Frontal cortex (tissue), 4 donors: ENCODE measurements at places on chromosomes 7 and 10. TPM values are rescaled to one million over a fixed set of nuclear protein-coding genes. Genes with fewer than 3 reads are reported as not detected.

GRCh38 chr10:69757553-69758309 is 44.0 kb upstream of the COL13A1 start:
- DNase-seq, result no peak

The ANKRD1 gene
- total RNA-seq, result not detected

GRCh38 chr7:114791771-114792170 is 130.1 kb upstream of the MDFIC start:
- DNase-seq, result no peak

The WNT2 gene
- total RNA-seq, result 0.41 TPM

DNA sequence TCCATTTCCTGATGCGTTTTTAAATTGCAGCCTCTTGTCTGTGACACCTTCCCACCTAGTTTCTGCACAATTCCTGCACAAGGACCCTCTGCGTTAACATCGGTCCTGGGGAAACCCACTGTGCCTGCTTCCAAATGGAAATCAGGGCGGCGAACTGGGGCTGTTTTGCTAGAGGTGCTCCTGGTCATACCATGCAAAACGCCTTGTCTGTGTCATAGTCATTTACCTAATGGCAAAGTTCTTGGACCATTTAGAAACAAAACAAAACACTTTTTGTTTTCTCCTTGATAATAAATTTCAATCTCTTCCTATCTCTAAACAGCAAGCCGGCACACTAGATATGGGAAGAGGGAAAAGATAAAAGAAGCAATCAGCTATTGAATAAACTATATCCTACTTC is 206.9 kb upstream of the KLF14 start:
- no peak for DNase-seq

- DNase-seq, result no peak
These were observed 501 bp downstream of the TFPI2 start for GRCh38 chr7:93890041-93890463.

DNA sequence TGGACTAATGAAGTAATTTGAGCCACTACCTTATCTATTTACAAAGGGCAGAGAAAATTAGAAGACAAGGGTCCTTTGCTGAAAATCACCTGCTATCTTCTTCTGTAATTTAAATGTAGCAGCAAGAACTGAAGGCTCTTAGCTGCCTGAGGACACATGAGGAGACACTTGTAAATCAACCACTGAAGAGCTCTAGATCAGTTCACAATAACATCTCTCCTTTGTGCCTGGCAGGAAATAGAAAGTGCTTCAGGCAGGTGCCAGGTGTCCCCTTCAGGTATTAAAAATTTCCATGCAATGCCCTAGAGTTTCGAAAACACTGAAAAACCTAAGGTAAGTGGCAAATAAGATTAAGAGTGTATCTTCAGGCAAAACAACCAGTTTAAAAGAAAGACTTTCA is 474.6 kb downstream of the GRM8 start:
- no peak for DNase-seq

DNA sequence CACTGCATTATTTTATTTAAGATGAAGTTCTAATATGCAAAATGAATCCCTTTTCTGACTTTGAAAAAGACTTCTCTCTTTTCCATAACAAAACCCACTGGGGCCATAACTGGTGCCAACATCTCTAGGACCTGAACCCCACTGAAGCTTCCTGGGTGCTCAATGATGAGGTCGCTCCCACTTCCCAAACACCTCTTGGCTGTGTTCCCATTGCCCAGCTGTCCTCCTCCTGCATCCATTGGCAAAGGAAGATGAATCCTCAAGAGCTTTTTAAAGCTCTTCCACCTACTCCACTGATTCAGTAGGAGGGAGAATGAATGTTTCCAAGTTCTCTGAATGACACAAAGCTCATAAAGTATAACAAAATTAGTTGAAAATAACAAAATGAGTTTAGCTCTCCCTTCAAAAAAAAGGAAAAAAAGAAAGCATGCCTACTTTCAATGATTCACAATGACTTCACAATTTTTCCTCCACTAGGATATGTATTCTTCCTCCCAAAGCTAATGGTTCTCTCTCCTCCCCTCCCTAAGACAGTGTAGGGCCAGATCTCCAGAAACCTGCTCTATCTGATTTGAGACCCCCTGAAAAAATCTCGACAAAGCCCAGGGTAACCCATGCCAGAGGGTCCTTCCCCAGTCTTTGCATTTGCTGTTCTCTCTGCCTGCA is 64.8 kb downstream of the SORBS1 start:
- DNase-seq, result no peak

GRCh38 chr10:571166-571565 is 118.3 kb downstream of the DIP2C start:
- no peak for DNase-seq

DNA sequence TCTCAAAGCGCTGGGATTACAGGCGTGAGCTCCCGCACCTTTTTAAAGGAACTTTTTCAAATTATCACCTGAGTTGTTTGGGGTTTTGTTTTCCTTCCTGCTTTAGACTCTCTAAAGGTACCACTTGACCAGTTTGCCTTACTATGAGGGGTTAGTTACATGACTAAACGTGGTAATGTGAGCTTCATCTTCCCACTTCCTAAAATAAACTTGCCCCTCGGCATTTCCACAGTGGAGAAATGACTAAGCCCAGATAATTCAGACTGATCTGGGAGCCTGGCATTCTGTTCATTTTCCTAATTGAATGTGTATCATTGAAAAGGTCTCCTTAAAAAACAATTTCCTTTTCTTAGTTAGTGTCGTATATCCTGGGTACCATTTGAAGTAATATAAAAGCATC is 163.4 kb downstream of the PLXDC2 start:
- DNase-seq, result no peak

- DNase-seq, result no peak
These were observed 31.5 kb downstream of the HIF1AN start for GRCh38 chr10:100567249-100567648.

The NME8 gene
- not detected for total RNA-seq

DNA sequence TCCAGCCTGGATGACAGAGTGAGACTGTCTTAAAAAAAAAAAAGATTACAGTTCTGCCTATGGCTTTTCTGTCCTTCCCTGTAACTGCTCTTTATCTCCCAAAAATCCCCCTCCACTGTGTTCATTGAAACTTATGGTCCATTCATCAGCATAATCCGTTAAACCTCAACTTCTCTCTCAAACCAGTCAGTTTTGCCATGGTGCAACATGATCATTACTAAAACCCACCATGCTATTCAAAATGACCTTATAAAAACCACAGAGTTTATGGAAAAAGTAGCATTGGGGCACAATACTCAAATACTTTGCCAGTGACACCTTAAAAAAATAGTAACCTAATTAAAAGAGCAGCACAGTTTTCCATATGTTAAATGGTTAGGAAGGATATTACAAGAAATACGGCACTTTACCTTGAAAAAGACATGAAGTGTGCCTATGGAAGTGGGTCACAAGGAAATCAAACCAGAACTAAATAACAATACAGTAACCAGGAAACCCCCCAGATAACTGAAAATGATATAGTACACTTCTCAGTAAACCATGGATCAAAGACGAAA is 74.0 kb upstream of the ST8SIA6 start:
- DNase-seq, result no peak

The GPNMB gene
- 3.7 TPM for total RNA-seq

- DNase-seq, result no peak
These were observed 22.9 kb upstream of the IFIT2 start for GRCh38 chr10:89278900-89279392.

DNA sequence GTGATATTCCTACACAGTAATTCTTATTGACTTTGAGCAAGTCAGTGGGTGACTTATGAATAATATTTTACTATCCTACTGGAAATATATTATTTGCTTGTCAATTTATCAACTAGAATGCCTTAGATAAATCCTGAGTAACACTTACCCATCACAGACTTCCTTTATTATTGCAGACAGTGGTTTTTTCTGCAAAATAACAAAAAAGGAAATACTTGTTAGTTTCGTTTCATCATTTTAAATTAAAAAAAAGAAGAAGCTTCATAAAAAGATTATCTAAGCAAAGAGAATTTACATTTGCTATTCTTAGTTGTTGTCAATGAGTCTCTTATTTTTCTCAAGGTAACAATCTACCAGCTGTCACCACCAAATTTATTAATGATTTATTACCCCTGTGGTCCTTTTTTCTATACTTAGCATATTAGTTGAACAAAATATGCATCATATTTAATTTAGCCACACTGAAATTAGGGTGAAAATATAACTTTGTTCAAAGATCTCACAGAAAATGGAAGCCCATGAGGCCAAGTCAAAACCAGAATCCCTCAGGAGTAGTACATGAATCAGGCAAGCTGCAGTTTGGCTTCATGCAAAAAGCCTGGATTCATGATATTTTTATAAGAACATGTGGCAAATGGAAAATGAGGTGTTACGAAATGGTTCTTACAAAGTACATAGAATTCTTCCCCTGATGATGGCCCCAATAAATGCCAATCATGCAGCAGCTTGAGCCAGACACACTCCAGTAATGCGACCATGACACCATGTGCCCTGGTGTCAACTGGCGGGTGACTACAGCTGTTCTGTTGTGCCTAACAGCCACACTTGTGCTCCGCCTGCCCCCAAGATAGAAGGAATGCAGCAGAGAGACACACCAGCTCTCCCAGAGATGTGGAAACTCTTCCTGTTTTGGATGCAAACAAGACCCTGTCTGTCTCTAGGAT is 132.6 kb downstream of the ELMO1 start:
- no peak for DNase-seq

The CCDC136 gene
- total RNA-seq, result 38.3 TPM

The UPK3BL2 gene
- 1.6 TPM for total RNA-seq

DNA sequence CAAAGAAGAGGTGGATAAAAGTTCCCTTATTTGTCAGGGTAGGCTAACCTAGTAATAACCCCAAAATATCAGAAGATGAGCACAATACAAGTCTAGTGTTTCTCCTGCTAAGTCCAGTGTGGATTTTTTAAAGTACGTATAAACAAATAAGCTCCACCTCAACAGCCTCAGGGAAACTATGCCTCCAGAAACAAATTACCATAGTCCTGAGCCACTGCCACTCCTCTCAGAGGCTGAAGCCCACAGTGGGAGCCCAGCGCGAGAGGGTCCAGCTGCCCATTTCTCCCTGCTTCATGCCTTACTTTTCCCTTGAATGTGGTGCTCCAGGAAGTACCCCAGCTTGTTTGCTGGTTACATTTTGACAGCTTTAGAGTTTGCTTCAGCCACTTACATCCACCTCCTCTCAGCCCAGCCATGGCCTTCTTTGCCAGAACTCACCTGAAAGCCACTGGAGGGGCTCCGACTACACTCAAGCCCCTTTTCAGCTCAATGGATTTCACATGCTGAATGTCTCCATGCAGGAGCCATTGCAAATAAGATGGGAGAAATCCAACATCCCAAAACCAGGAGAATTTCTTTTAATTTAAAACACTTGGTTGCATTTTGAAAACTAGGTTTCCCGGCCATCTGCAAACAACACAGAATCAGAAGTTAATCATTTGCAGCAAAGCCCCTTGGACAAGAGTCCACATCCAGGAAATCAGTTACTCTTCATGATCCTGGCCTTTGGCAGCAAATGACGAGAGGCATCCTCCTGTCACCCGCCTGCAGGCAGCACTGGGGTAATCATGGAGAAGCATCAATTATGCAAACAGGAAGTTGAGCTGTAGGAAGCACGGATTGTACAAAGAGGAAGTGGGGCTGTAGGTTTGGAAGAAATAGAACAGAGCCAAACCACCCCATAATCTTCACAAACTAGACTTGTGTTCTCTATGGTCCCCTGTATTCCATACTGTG is 138.1 kb downstream of the HERPUD2 start:
- no peak for DNase-seq

DNA sequence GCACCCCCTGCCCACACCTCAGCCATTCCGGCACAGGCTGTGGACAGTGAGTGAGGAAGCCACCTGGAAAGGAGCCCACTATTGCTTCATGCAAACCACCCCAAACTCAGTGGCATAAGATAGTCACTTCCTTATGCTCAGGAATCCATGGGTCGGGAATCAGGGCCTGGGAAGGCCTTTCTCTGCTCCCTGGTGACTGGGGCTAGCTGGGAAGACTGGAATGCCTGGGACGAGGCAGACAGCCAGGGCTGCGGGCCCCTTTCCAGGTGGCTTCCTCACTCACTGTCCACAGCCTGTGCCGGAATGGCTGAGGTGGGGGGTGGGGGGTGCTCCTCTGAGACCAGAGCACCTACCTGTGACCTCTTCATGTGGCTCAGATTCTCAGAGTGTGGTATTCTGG is 74.1 kb upstream of the GRB10 start:
- DNase-seq, result no peak

The LEP gene
- total RNA-seq, result not detected

GRCh38 chr10:76997631-76998030 is 640.0 kb downstream of the KCNMA1 start:
- DNase-seq, result no peak
